ENCODE measurements at places on chromosomes 12 and 14.

DNA sequence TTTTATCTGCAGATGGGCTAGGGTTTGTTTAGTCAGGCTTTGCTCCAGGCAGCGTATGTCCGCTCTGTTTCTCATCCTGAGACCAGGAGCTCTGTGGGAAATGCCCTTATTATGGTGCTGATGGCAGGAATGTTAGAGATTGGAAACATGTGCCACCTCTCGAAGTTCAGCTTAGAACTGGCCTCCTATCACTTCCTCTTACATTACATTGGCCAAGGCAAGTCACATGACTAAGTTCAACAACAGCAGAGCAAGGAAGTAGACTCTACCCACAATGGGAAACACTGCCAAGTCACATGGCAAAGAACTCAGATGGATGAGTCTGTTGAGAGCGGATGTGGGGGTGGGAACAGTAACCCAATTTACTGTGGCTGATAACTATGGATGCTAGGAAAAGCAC is 161.9 kb upstream of the WSCD2 start:
- DNase-seq = no peak

DNA sequence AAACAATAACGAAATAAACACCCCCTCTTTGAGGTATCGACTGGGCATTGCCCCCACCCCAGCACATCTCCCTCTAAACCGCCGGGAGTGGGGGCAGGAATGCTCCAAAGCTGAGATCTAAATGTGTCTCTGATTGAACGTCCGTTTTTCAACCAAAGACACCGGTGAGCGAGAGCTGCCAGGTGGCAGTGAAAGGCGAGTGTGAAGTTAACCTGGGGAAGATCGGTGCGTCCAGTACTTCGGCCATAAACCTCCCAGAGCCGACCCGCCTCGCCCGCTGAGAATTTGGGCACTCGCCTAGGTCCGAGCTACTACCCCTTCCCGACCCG is 625 bp downstream of the ANGEL1 start:
- DNase-seq = no peak

- DNase-seq = no peak
Measured at GRCh38 chr14:72612041-72612440, 281.9 kb downstream of the DPF3 start.

DNA sequence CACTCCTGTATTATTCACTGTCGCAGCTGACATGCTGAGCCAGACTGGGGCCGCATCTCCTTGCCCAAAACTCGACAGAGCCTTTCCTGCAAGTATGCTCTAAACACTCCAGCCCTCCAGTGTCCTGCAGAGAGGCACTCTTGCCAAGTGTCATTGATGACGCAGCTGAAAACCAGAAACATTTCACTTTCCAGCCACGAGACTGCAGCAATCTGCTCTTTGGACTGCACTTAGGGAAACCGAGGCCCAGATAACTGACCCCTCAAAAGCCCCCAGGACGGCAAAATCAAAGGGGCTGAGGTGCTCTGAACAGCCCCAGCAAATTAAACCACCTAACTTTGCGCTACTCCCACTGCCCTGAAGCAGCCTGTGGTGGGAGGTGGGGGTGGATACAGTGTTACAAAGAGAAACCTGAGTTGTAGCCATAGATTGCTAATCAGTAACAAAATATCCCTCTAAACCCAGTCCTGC is 2.6 kb downstream of the CCDC85C start:
- DNase-seq = no peak

DNA sequence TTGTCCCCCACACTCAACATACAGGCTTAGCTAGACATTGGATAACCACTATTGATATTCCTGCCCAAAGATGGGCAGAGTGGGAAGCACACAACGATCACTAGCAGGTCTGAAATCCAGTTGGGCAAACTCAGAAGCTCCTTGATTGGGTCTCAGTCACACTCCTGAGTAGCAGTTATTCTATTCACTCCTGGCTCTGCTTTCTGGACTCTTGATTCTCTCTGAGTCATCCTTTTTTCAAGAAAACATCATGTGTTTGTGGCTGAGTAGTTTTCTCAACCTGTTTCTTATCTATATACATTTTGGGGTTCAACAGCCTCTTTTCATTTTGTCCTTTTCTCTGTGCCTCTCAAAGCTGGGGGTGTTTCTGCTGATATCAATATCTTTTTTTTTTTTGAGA is 46.0 kb upstream of the MANSC4 start:
- DNase-seq = no peak

DNA sequence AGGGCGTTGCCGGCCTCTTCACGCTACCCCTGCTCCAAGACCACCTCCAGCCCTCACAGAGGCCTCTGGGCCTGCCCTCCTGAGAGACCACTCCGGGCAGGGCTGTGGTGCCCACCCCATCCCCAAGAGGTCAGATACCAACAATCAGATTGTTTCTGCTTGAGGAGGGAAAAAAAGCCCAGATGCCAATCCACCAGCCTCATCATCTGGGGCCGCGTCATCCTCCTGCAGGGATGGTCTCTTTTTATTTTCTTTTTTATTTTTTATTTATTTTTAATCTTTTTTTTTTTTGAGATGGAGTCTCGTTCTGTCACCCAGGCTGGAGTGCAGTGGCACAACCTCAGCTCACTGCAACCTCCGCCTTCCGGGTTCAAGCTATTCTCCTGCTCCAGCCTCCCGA is 93.4 kb downstream of the FBXL14 start:
- no peak for DNase-seq

DNA sequence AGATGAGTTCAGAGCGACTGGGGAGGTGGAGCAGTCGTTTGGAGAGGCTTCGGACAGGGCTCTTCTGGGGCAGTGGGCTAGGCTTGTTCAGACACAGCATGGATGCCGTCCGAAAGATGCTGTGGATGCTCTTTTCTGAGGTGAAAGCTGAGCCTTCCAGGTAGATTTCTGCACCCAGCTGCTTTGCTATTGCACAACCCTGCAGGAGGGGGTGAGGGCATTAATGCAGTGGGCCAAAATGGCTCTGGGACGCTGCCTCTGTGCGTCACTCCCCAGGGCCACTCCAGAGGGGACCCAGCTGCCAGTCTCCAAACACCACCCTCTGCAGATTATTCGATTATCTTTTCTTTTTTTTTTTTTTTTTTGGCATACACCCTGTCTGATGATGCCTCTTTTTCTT is 6.1 kb upstream of the DDX23 start:
- no peak for DNase-seq

DNA sequence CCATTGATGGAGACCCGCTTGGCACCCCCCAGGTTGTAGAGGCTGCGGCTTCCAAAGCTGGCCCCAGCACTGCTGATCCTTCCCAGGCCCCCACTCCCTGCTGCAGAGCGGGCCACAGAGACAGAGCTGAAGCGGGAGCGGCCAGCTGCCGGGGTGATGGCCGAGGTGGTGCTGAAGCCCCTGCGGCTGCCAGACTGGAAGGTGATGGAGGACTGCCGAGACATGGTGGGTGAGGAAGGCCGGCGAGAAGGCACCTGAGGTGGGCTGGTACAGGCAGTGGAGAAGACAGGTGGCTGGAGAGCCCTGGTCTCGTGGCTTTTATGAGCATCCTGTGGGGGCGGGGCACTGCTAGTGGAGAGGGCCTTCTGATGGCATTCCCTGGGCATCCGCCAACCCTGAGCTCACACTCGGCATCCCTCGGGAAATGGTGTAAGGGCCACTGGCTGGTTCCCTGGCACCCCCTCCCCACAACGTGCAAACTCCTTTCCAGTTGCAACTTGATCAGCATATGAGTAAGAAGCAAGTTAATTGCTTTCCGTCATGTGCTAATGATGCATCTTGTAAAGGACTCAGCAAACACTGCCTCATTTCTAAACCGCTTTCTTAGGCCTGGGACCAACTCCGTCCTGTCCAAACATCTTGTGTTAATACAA is at the start of gene KRT75:
Gene KRT75 (minus strand): TSS at position 291 of the 653 bp plus-strand sequence. CDS start 67 bp downstream, at position 224.
- DNase-seq = no peak

Data from COR-L47 (cell line).